Ascending aorta (tissue), 2 donors: ENCODE measurements at places on chromosomes 1 and 21. TPM values are rescaled to one million over a fixed set of nuclear protein-coding genes. Genes with fewer than 3 reads are reported as not detected.

Gene TRAF3IP3
- total RNA-seq: not detected

Gene S100A7
- not detected for total RNA-seq

Gene AIM2
- 0.43 TPM for total RNA-seq

Gene SLC30A2
- not detected for total RNA-seq

Gene UBE2J2
- 25.2 TPM for total RNA-seq

Gene GJA4
- total RNA-seq: 190 TPM

DNA sequence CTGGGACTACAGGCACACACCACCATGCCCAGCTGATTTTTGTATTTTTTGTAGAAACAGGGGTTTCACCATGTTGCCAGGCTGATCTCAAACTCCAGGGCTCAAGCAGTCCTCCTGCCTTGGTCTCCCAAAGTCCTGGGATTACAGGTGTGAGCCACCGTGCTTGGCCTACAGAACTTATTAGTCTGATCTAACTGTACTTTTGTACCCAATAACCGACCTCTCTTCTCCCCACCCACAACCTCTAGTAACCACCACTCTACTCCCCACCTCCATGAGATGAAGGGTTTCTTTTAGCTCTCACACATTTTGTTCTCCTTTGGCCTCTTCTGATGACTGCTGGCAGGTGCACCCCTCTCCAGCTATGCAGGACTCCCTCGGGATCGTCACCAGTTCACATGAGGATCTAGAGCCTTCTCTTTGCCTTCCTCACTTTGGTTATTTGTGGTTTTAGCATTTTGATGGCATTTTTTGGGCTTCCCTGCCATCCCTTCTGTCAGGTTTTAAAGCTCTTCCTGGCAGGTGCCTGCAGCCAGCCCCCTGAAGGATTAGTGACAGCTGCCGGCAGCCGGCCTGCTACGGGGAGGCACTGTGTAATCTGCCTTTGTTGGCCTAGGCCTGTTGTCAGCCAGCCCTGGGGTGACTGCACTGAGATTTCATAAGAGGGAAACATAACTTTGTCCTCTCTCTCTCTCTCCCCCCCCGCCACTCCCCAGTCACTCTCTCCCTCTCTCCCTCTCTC lies 99.8 kb upstream of the ATP1A1 start:
- no peaks in the 10 kb centered on the region for H3K27me3 ChIP-seq
- H3K36me3 ChIP-seq: no peaks in the 10 kb centered on the region
- DNase-seq: no peak
- no peak overlapping the region for H3K4me3 ChIP-seq
- H3K27ac ChIP-seq: no peak overlapping the region

DNA sequence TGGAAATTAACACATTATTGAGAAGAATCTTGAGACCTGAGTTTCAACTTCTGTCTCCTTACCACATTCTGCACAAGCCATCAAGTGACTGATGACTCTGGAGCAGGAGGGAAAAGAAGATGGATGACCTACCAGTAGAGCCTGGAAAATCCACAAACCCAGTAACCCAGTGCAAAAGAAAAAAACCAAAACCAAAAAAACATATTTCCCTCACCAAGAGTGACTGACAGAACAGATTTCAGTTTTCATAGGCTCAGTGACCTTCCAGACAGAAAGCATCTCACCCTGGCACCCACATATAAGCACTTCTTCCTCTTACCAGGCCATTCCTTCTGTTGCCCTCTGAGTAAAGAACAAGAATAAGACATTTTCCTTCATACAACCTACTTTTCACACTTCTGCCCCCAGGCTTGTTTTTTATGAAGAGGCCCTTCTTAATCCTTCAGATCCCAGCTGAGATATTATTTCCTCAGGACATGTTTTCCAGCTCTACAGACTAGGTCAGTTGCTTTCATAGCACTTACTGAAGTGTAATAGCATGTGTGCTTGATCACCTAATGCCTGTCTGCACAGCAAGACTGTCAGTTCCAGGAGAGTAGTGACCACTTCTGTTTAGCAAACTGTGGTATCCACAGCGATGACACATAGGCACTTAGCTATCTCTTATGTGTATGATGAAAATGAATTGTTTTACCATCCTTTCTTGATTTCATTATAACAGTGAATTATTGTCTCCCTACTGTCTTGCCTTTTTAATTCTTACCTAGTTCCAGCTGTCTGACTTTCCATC lies 4.0 kb downstream of the TSACC start:
- H3K4me1 ChIP-seq: no peaks in the 10 kb centered on the region
- H3K27ac ChIP-seq: no peak overlapping the region
- no peak for DNase-seq
- H3K4me3 ChIP-seq: no peak overlapping the region
- no peaks in the 10 kb centered on the region for H3K27me3 ChIP-seq

DNA sequence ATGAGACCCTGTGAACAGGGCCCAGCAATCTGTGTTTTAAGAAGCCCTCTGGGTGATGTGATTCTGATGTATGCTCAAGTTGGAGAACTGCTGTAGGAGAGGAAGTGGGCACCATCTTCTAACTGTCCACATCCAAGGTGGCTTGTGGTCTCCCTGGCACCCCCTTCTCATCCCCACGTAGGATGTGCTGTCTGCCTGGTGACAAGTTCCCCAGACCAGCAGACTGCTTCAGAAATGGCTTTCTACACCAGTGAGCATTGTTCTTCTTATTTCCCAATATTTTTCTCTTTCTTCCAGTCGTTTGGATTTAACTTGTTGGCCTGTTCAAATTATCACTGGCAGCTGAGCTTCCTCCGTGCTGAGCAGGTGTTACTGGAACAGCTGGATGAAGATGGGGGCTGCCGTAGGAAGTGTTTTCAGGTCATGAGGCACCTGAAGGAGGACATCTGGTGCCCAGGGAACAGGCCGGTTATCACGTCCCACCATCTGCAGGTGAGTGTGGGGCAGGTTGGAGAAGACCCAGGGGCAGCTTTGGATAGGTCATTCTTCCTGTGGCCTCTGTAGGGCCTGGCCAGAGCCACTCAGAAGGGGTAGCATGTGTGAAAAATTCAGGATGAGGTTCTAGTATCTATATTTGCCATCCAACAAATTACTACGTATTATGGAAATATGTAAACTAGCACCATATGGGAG lies 16.8 kb downstream of the MAB21L3 start:
- H3K27ac ChIP-seq: no peak overlapping the region
- H3K36me3 ChIP-seq: no peaks in the 10 kb centered on the region
- no peak overlapping the region for H3K4me3 ChIP-seq
- DNase-seq: no peak
- no peaks in the 10 kb centered on the region for H3K27me3 ChIP-seq
- no peaks in the 10 kb centered on the region for H3K4me1 ChIP-seq

DNA sequence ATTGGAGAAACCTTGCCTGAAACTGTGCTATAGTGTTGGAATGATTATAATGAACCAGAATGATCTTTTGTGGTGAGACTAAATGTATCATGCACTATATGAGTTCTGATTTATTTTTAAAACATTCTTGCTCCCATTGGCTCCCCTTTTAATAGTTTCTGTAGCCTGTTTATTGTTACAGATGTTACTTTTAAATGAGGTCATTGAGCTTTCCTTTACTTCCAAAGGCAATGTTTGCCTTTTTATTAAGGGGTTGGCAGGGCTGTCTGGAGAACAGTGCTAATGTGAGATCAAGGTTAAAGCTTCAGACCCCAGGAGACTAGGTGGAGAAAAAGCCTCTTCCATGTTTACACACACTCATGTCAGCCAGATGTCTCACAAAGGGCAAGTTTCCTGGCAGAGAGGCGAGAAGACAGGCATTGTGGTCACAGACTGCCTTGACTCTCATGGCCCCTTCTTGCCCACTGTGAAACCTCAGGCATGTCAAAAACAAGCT lies 120.6 kb upstream of the RAVER2 start:
- no peak overlapping the region for H3K27ac ChIP-seq
- no peaks in the 10 kb centered on the region for H3K27me3 ChIP-seq
- no peaks in the 10 kb centered on the region for H3K36me3 ChIP-seq
- H3K4me1 ChIP-seq: no peaks in the 10 kb centered on the region
- DNase-seq: no peak

GRCh38 chr1:55812281-55812680 lies 597.1 kb upstream of the USP24 start:
- H3K36me3 ChIP-seq: no peaks in the 10 kb centered on the region
- H3K4me1 ChIP-seq: peaks cover 7% of the 10 kb centered on the region
- no peak overlapping the region for H3K4me3 ChIP-seq
- H3K27me3 ChIP-seq: no peaks in the 10 kb centered on the region
- no peak for DNase-seq

DNA sequence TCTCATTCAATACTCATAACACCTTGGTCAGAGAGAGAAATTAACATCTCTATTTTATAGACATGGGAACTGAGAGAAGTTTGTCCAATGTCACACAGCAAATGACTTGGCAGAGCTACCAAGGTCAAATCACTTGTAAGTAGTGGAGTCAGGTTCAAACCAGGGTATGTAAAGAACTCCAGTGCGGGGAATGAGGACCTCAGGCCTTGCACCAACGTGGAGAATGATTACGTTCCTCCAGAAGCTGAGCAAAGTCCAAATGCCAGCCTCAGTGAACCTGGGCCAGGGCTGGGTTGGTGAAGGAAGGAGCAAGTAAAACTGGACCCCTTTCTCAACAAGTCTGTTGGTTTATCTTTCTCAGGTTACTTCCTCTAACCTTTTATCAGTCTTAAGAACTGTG lies 1.8 kb upstream of the CSF1 start:
- peaks cover 5% of the 10 kb centered on the region for H3K4me1 ChIP-seq
- no peak for DNase-seq
- no peak overlapping the region for H3K27ac ChIP-seq
- no peaks in the 10 kb centered on the region for H3K27me3 ChIP-seq
- H3K36me3 ChIP-seq: no peaks in the 10 kb centered on the region

GRCh38 chr1:116720364-116721038 lies 33.7 kb upstream of the CD2 start:
- no peak for DNase-seq
- no peaks in the 10 kb centered on the region for H3K4me1 ChIP-seq
- no peak overlapping the region for H3K4me3 ChIP-seq
- no peak overlapping the region for H3K27ac ChIP-seq
- H3K27me3 ChIP-seq: no peaks in the 10 kb centered on the region

DNA sequence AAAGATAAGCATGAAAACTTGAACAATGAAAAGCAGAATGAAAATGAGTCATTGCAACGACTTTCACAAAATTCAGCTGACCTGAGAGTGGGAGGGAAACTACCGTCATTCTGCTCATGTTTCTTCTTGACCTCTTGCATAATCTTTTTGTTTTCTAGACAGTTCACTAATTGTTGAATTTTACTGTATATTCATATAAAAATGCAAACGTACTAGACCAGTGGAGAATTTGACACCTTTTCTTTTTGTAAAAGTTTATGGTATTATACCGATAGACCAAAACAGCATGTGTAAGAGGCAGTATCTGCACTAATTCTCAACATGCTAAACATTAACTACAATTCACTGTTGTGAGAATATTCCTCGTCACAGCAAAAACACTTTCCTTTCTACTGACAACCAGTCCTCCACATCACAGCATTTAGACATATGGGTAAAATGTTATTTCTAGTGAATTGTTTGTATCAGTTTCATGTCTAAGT lies 137.8 kb downstream of the GREM2 start:
- H3K27me3 ChIP-seq: no peaks in the 10 kb centered on the region
- H3K4me3 ChIP-seq: no peak overlapping the region
- H3K36me3 ChIP-seq: no peaks in the 10 kb centered on the region
- no peak overlapping the region for H3K27ac ChIP-seq
